ENCODE measurements at places on chromosomes 16 and 17.

GRCh38 chr16:88649924-88650748, 717 bp downstream of the CYBA start:
- no peak for DNase-seq

DNA sequence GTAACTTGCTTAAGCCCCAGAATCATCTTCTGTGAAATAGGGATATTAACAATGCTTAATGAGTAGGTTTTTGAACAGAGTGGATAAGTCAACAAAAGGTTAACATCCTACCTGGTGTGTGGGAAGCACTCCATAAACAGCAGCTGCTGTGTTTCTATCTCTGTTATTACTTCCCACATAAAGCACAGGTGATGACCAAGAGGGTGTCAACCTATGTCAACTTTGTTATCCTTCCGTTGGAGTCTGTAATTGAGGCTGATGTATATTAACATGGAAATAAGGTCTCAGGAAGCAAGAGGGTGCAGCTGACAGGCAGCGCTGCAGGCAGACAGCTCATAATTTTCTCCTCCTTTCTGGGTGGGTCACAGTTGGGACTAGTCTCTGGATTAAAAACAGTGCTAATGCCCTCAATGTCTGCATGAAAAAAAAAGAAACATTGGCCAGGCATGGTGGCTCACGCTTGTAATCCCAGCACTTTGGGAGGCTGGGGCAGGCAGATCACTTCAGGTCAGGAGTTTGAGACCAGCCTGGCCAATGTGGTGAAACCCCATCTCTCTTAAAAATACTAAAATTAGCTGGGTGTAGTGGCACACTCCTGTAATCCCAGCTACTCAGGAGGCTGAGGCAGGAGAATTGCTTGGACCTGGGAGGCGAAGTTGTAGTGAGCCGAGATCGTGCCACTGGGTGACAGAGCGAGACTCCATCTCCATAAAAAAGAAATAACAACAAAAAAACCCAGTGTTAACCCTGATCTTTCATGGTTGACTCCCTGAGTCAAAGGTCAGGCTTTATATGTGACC, 269.6 kb downstream of the SNX29 start:
- no peak for DNase-seq

DNA sequence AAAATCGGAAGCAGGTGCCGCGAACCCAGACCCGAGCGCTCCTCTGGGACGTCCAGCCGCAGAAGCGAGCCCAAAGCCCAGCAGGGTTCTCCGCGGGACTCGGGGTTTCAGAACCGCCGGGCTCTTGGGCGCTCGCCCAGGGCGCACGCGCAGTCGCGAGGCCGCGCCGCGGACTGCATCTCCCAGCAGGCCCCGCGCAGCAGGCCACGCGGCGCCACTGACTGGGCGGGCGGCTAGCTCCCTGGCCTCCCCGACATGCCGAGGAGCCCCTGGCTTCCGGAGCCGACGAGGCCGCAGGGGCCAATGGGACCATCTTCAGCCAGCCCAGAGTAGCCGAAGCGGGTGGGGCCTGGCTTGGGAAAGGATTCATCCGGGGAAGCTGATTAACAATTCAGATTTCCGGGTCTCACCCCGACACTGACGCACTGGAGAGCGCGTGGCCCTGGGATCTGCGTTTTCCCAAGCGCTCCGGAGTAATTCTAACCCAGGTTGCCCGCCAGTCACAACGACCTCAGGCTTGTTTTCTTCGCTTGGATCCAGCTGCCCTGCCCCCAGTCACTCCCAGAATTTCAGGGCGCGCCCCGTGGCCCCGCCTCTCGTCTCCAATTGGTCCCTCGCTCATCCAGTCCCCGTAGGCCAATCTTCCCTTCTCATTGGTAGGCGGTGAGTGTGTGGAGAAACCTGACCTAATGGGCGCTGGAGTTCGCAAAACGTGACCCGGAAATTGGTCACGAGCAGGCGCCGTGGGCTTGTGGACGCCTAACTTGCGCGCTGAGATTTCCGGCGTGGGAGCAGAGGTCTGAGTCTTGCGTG, at the start of gene ZNF263:
ZNF263 (plus strand) TSS at position 762 of the 813 bp plus-strand sequence. CDS start 328 bp downstream, outside the sequence.
- DNase-seq = peak; percentile 91

DNA sequence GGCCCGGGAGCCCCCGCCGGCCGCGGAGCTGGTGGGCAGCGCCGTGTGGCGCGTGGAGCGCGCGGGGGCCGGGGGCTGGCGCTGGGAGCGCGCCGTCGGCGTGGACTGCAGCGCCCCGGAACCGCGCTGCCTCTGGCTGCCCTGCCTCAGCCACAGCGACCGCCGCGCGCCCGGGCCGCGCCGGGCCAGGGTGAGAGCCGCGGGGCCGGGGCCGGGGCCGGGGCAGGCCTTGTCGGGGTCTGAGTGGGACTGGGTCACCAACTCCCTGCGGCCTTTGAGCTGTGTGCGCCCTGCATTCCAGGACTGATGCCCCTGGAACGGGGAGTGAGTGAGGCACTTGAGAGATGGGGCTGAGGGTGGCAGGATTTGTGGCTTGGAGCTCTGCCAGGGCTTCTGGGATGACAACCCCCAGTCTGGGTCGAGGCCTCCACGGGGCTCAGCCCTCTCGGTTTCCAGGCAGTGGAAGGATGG, 25.7 kb downstream of the ARHGAP23 start:
- DNase-seq = no peak

DNA sequence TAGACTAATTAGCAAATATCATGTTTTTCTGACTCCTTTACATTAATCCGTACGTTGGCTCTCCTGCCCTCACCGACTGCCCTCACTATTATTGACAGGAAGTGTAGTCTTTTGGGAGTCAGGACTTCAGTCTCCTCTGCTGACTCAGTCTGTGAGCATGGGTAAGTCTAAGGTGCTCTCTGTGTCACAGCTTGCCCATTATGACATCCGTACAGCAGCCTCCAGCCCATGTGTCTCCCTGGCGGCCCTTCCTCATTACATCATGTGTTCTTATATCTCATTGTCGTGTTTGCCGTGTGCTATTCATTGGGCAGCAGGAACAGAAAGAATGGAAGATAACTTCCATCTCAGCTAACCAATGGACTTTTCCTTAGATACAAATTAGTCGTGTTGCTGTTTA, 77.5 kb downstream of the MRTFB start:
- no peak for DNase-seq

- no peak for DNase-seq
Observed at GRCh38 chr16:35176449-35176848, 1717.0 kb downstream of the TP53TG3F start.

DNA sequence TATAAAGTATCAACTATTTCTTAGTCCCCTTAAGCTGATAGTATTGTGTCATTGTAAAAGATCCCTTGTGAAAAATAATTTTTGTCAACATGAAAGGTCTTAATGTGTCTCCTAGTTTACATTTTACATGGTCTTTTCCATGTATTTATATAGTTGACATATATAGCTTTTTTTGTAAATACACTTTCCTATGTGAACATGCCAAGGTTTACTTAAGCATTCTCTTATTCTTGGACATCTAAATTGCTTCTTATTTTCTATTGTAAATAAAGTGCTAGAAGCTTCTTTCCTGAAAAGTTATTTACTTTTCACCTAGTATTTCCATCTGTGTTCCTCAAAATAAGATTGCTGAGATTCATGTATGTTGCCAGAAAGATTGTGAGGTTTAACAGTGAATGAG, 29.3 kb downstream of the TENT4B start:
- DNase-seq = no peak

- DNase-seq = no peak
Observed at GRCh38 chr16:64841071-64841470, 280.8 kb downstream of the CDH11 start.

DNA sequence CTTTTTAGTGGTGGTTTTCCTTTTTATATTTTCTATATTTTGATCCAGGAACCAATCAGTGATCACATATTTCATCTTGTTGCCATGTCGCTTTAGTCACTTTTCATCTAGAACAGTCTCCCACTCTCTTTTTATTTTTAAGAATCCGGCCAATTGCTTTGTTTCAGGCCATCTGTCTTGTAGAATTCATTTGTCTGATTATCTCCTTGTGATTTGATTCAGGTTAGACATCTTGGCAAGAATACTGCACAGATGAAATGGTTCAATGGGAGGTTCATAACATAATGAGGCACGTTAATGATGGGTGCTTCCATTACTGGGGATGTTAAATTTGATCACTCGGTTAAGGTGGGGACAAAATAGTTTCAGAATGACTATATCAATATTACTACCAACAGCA, 49.1 kb downstream of the NUP88 start:
- no peak for DNase-seq

GRCh38 chr17:62681061-62681938, 53.8 kb downstream of the MRC2 start:
- no peak for DNase-seq

DNA sequence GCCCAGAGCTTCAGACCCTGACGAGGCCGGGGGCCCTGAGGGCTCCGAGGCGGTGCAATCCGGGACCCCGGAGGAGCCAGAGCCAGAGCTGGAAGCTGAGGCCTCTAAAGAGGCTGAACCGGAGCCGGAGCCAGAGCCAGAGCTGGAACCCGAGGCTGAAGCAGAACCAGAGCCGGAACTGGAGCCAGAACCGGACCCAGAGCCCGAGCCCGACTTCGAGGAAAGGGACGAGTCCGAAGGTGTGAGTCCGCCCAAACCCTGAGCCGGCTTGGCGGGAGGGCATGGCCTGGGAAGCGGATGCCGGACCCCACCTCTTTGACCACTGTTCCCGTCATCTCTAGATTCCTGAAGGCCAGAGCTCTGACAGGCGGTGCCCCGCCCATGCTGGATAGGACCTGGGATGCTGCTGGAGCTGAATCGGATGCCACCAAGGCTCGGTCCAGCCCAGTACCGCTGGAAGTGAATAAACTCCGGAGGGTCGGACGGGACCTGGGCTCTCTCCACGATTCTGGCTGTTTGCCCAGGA, 4.4 kb downstream of the NOL3 start:
- no peak for DNase-seq

GRCh38 chr17:55452139-55452790, 30.6 kb upstream of the MMD start:
- DNase-seq = no peak

DNA sequence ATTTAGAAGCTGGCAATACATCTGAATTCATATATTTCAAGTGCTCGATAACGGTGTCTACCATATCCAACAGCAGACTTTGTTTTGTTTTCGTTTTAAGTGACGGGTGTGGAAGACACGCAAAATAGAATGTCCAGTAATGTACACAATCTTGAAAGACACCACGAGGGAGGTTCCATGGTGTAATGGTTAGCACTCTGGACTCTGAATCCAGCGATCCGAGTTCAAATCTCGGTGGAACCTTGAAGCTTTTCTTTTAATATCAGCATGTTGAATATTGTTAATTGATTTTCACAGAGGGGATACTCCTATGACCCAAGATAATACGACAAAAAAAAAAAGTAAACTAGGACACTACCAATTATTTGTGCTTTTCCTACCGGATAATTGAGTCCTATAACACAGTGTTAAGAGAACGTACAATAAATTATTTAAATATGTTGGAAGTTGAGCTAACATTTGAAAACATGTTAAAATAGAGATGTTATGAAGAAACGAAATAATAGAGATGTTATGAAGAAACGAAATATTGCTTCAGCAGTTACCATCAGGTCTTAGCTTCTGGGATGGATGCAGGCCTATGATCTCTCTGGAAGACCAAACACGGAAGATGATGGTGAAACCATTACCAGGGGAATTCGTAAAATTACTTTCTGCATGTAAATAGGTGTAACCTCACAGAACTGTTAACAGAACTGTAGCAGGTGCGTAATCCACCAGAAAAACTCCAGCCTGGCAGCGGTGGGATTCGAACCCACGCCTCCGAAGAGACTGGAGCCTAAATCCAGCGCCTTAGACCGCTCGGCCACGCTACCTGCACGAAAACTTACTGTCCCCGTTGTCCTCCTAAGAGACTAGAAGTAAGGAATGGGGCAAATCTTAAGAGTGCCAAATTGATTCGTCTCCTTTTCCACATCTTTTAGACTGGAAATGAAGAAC, 1.5 kb upstream of the ALOXE3 start:
- peak; percentile 54 for DNase-seq

GRCh38 chr16:85936816-85937215, 37.9 kb downstream of the IRF8 start:
- no peak for DNase-seq

Data from cerebellar nuclear complex (tissue), 1 donor.